ENCODE measurements at places on chromosomes 12 and 14. TPM values are rescaled to one million over a fixed set of nuclear protein-coding genes. Genes with fewer than 3 reads are reported as not detected.
A peak's percentile ranks its signal among the peaks of the same experiment; 100 is the strongest.

GRCh38 chr14:37580146-37580545, 14.9 kb downstream of the FOXA1 start:
- no peak overlapping the region for H3K4me3 ChIP-seq
- H3K27me3 ChIP-seq: no peaks in the 10 kb centered on the region
- H3K27ac ChIP-seq: no peak overlapping the region
- no peak for DNase-seq
- H3K4me1 ChIP-seq: no peaks in the 10 kb centered on the region
- H3K36me3 ChIP-seq: no peaks in the 10 kb centered on the region

DNA sequence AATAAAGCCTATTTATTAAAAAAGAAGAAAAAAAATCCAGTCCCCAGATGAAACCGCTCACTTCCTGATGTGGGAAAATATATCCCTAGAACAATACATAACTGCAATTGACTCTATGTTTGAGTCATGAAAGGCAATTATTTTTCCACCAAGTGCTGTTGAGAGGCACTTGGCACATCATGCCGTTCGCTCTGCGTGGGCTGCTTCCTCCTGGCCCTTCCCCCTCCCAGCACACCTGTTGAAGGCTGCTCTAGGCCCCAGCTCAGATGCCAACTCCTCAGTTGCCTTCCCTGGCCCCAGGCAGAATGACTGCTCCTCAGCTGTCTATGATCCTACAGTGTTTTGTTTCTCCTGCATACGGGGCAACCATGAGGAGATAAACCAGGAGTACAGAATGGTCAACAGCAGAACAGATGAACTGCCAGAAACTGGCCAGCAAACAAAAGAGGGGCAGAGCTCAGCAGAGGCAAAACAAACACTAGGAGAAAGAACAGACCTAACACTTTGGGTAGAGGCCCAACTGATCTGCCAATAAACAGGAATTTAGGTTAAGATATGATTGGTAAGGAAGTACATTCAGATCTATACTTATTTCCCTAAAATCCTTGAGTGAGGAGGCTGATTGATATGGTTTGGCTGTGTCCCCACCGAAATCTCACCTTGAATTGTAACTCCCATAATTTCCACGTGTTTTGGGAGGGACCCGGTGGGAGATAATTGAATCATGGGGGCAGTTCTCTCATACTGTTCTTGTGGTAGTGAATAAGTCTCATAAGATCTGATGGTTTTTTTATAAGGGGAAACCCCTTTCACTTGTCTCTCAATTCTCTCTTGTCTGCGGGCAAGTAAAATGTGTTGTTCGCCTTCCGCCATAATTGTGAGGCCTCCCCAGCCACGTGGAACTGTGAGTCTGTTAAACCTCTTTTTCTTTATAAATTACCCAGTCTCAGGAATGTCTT, 58.6 kb downstream of the SLC38A1 start:
- H3K4me3 ChIP-seq: peak overlapping the region; percentile 10
- peaks cover 7% of the 10 kb centered on the region for H3K27me3 ChIP-seq
- peaks cover 19% of the 10 kb centered on the region for H3K36me3 ChIP-seq
- peak overlapping the region; percentile 100 for H3K27ac ChIP-seq

NTN4 gene
- not detected for polyA plus RNA-seq

HOXC12 gene
- polyA plus RNA-seq: not detected

DNA sequence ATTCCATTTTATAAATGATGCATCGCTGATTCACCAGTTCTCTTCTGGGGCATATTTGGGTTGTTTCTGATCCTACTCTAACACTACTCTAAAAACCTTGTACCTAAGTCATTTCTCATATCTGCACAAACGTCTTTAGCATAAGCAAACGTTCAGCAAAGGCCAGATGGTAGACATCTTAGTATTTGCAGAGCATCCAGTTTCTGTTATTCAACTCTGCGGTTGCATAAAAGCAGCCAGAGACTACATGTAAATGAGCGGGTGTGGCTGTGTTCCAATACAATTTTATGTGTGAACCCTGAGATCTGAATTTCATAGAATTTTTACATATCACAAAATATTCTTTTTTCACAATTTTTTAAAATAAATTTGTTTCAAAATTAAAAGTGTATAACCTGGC, 22.8 kb upstream of the MMP17 start:
- no peak overlapping the region for H3K27ac ChIP-seq
- no peak for DNase-seq
- peaks cover 9% of the 10 kb centered on the region for H3K36me3 ChIP-seq
- no peak overlapping the region for H3K4me3 ChIP-seq
- H3K4me1 ChIP-seq: peaks cover 6% of the 10 kb centered on the region

GRCh38 chr12:103778781-103779180, 62.3 kb downstream of the NT5DC3 start:
- H3K27me3 ChIP-seq: no peaks in the 10 kb centered on the region
- DNase-seq: no peak
- peaks cover 4% of the 10 kb centered on the region for H3K36me3 ChIP-seq
- H3K4me3 ChIP-seq: no peak overlapping the region

All from immature natural killer cell (primary cell).